ENCODE measurements at places on chromosomes 2 and 18. TPM values are rescaled to one million over a fixed set of nuclear protein-coding genes. Genes with fewer than 3 reads are reported as not detected.

DNA sequence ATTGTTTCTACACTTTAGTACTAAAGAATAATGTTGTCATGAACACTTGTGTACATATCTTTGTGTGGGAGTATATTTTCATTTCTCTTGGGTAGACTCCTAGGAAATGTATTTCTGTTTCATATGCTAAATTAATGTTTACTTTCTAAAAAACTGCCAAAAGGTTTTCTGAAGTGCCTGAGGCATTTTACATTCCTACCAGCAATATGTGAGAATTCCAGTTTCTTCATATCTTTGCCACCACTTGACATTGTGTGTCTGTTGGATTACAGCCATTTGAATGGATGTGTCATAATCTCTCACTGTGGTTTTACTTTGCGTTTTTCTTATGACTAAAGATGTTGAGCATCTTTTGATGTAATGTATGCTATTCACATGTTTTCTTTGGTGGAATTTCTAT is 428.2 kb upstream of the KCNH7 start:
- no peak for DNase-seq

EMILIN2 gene
- total RNA-seq = 23.0 TPM

- no peak for DNase-seq
Measured at GRCh38 chr18:55338978-55339650, 248.9 kb downstream of the TCF4 start.

- DNase-seq = no peak
Measured at GRCh38 chr18:11653521-11653920, 35.5 kb upstream of the GNAL start.

SAG gene
- not detected for total RNA-seq

- DNase-seq = no peak
Measured at GRCh38 chr18:506264-506663, 5.8 kb upstream of the COLEC12 start.

DNA sequence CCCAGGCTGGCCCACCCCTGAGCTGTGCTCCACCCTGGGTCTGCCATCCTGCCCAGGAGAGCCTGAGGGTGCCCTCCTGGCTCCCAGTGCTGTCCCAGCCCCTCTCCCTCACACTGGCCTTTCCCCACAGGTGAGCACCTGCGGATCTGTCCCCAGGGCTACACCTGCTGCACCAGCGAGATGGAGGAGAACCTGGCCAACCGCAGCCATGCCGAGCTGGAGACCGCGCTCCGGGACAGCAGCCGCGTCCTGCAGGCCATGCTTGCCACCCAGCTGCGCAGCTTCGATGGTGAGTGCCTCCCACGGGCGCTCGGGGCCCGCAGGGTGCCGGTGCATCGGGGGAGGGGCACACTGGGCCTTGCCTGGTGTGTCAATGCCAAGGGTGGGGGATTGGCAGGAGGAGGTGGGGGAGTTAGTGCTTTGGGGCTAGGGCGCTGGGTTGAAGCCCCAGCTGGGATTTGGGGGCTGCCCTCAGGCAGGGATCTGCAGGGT is 23.5 kb downstream of the GPC1 start:
- peak; percentile 70 for DNase-seq

DNA sequence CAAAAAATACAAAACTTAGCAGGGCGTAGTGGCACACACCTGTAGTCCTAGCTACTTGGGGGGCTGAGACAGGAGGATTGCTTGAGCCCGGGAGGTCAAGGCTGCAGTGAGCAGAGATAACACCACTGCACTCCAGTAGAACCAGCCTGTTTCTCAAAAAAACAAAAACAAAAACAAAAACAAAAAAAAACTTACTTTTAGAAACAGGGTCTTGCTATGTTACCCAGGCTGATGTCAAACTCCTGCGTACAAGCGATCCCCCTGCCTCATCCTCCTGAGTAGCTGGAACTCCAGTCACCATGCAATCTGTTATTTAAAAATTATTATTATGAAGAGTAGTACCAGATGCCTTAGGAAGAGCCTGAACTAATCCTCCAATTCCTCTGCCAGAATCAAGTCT is 35.0 kb upstream of the GLI2 start:
- peak; percentile 14 for DNase-seq

DNA sequence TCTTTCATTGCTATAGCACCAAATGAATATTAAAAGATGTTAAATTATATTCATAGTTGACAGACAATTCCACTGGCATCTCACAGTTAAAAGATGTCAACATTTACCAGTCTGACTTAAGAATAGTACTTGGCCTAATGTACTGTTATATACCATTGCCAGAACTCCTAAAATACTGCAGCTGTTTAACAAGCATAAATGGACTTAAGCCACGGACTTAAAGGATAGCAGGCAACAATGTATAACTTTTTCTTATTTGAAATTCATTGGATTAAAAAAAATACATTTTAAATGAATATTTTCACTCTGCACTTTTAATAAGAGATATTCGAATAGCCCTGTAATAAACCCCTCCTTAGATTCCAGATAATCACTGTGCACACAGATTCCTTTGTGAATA is 3.8 kb downstream of the TCF4 start:
- no peak for DNase-seq

GRCh38 chr2:24762518-24762917 is 30.7 kb downstream of the PTRHD1 start:
- no peak for DNase-seq

DPP10 gene
- total RNA-seq = not detected

DNA sequence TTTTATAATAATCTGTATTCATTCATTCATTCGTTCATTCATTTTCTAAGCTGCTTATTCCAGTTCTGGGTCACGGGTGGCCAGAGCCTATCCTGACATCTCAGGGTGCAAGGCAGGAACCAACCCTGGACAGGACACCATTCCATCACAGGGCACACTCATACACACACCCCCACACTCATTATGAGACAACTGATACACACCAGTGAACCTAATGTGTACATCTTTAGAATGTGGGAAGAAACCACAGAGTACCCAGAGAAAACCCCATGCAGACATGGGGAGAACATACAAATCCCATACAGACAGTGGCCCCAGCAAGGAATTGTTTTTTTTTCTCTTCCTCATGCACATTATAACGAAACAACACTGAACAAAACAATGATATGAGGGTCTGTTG is 54.7 kb downstream of the RTN4 start:
- DNase-seq = no peak

SERPINB4 gene
- total RNA-seq = not detected

GRCh38 chr2:108641756-108642155 is 77.5 kb upstream of the RANBP2 start:
- DNase-seq = no peak

- DNase-seq = no peak
Measured at GRCh38 chr2:37973615-37974353, 48.7 kb downstream of the RMDN2 start.

All from aorta (tissue), 5 donors.